Cerebellar cortex (tissue), 1 donor: ENCODE measurements at places on chromosomes 4 and X.
A peak's percentile ranks its signal among the peaks of the same experiment; 100 is the strongest.

DNA sequence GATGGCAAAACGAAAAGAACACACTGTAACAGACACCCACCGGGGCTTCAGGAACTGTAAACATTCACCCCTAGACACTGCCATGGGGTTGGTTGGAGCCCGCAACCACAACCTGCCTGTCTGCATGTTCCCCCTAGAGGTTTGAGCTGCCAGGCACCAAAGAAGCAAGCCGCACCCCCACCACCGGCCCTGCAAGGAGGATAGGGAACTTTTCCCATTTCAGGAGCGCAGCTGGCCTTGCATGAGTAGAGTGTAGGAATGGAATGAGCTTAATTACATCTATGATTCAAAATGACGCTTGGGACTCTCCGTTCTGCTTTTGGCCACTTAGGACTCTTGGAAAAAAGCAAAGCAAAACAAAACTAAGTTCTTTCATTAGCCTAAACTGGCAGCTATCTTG, 243.6 kb upstream of the CTSO start:
- DNase-seq = no peak

DNA sequence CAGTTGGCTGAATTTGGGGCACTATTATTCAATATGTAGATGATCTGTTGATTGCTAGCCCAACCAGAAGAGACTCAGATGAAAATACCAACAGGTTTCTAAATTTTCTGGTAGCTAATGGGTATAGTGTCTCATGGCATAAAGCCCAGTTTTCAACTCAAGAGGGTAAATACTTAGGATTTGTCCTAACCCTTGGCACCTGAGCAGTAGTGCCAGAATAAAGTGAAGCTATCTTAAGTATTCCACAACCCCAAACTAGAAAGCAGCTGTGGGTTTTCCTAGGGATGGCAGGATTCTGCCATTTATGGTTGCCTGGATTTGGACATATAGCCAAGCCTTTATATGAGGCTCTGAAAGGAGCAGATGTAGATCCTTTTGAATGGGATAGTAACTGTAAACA, 119.0 kb downstream of the AGTR2 start:
- DNase-seq = no peak

DNA sequence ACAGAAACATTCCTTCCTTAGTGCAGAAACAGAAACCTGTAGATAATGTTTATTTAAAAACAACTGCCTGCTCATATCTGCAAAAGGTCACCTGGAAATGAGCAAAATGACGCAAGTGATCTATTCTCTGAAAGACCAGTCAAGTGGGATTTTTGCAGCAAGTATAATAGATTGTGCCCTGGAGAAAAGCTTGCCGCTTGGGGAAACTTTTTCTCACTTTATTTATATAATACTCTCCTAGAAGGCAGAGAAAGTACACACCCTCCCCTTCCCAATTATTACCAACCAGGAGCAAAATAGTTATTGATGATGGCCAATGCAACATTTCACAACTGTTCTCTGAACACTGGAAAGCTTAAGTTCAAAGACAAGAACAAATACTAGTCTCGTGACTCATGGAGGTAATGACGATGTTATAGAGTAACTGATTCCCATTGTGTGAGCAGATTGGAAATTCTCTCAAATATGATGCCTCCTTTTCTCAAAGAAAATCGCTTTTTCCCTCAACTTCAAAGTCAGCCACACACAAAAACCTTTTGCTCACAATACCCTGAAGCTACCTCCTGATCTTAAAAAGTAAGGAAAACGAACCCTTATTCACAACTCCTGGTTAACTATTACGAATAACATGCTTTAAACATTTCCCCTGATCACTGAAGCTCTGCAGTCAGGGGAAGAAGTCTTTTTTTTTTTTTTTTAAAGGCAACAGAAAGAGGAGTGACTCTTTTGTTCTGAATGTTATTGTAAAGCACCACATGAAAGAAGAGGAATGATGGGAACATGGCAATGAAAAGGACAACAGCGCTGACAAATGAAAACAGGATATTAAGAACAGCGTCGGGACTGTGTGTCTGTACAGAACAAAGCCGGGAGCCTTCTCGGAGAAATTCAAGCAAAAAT, 41.0 kb downstream of the MID1 start:
- DNase-seq = no peak

DNA sequence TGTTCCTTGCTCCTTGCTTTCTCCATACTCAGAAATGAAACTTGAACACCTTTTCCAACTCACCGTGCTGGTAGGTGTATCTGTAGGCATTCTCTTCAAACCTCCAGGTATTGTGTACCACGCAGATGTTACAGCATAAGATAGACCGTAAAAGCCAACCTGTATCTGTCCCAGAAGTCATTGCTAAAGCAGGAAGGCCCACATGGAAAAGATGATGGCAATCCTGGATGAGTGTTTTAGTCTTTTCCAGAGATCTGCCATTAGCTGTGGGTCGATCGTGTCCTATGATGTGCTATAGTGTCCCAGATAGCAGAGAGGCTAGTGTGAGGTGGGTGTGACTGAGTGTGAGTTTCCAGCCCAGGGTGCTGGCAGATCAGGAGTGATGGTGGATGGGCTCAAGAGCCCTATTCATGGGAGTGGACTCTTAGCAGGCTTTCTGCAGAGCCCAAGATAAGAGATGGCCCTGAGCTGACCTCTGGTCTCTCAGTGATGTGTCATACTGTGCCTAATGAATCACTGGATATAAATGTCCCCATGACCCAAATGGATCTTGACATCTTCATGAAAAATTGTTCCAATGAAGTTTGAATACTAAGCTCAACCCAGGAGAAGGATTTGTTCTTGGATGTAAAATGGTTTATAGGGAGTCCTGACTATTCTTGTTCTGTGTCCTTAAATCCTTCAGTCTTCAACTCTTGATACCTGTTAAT, 69.1 kb upstream of the WDR1 start:
- DNase-seq = no peak

DNA sequence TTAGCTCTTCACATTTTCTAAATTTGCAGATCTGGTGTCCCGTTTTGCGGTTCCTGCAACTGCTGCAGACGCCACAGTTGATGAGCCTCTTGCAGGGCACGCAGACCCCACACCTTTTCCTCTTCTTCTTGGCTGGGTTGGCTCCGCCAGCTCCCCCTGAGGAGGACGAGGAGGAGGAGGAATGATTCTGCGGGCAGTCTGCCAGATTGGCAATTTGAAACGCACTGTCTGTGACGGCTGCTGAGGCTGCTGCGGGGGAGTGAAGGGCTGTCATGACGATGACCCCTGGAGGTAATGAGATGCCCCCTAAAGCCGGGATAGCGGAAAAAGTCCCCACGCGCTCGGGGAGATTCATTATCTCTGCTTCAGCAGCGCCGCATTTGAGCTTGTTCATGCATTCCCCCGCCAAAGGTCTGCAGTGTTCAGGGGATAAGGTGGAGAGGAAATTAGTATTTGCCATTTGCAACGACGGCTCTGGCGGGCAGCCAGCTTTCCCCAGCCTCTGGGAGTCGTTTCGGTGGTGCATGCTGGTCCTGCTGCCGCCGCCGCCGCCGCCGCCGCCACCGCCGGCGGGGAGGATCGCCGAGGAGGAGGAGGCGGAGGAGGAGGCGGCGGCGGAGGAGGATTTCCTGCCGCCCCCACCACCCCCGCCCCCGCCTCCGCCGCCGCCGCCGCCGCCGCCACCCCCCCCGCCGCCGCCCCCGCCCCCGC, 3.8 kb downstream of the CXXC4 start:
- peak; percentile 81 for DNase-seq

- peak; percentile 74 for DNase-seq
Observed at GRCh38 chr4:2041239-2042130, 17.6 kb upstream of the NAT8L start.
